ENCODE measurements at places on chromosomes 6 and 20. TPM values are rescaled to one million over a fixed set of nuclear protein-coding genes. Genes with fewer than 3 reads are reported as not detected.

Gene KIAA1586
- 29.0 TPM for total RNA-seq

Gene LY6G6D
- not detected for total RNA-seq

DNA sequence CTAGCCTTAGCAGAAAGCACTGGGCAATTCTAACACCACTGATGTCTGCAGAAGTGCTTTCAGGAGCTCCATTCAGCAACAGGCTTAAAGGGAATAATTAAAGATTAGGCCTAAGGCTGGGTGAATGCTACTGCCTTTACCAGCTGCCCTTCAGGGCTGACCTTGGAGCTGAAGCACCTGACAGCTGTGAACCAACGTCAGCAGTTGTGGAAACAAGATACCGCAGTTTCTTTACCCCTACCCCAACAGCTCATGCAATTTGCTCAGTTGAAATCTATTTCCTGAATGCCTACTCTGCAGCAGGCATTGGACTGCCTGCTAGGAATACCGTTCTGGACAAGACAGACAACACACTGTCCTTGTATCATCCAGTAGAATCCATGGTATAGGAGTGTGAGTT is 51.5 kb upstream of the ADTRP start:
- DNase-seq = no peak

DNA sequence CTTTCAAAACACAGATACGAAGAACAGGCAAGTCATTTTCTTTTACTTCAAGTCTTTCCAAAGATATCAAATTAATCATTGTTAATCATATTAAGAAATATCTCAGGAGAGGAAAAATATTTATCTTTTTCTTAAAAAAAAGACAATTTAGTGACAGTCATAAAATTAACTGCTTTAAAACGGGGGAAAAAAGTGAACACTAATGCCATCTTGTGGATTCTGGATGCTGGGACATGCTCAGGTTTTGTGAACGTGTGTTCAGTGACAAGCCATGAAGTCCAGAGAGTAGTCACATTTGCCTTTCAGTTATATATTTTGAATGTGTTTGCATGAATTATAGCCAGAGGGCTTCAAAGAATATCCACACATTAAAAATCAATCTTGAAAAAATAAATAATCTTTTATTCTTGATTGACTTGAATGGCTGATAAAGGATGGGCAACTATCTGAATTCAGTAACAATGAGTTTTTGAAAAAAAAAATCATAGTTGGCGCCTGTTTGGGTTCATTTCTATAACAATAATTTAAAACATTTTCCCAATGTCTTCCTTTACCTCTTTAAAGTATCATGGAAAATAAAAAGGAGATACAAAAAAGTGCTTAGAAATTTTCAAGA is 74.7 kb upstream of the NOX3 start:
- DNase-seq = no peak
